ENCODE measurements at places on chromosomes 6 and 20.
A peak's percentile ranks its signal among the peaks of the same experiment; 100 is the strongest.

- no peak for DNase-seq
- no peaks in the 10 kb centered on the region for H3K4me1 ChIP-seq
- no peak overlapping the region for H3K27ac ChIP-seq
- no peaks in the 10 kb centered on the region for H3K36me3 ChIP-seq
These were observed 94.5 kb upstream of the LRFN2 start for GRCh38 chr6:40681622-40682021.

GRCh38 chr6:161035981-161036263 is 44.4 kb downstream of the MAP3K4 start:
- H3K36me3 ChIP-seq: no peaks in the 10 kb centered on the region
- no peak overlapping the region for H3K27ac ChIP-seq
- H3K4me1 ChIP-seq: no peaks in the 10 kb centered on the region
- H3K4me3 ChIP-seq: no peak overlapping the region
- DNase-seq: no peak

DNA sequence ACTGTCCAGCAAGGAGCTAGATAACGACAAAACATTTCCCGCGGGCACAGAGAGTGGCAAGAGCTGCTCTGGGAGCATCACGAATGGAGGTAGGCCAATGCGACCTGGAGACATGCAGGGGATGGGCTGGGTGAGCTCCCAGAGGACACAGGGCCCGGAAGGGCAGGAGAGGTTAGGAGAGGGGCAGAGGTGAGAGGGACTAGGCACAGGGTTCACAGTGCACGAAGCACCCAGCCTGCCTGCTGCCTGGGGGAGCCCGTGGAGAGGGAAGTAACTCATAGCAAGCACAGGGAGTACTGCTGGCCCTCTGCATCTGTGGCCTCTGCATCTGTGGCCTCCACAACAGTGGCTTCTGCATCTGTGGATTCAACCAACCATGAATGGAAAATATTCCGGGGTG is 126.5 kb downstream of the HUS1B start:
- H3K27me3 ChIP-seq: no peaks in the 10 kb centered on the region
- no peak overlapping the region for H3K4me3 ChIP-seq
- H3K27ac ChIP-seq: no peak overlapping the region
- DNase-seq: no peak
- H3K36me3 ChIP-seq: no peaks in the 10 kb centered on the region
- H3K4me1 ChIP-seq: no peaks in the 10 kb centered on the region

GRCh38 chr20:53838311-53838868 is 232.0 kb downstream of the BCAS1 start:
- no peaks in the 10 kb centered on the region for H3K36me3 ChIP-seq
- H3K27me3 ChIP-seq: no peaks in the 10 kb centered on the region
- H3K27ac ChIP-seq: no peak overlapping the region

DNA sequence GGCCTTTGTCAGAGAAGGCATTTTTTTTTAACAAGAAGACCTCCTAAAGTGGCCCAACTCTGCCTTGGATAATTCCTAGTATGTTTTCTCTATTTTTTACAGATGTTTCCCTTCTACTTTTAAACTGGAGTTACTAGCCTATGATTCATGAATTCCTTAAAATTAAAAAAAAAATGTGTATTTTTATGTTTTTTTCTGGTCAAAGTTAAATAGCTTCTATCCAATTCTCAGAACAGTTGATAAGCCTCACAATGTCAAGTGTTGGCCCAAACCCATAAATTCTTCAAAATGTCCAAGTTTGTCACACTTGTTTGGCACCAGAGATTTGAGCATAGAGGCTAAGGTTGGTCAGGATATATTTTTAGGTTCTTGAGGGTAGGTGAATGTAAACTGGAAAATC is 64.0 kb downstream of the JAG1 start:
- H3K4me1 ChIP-seq: peaks cover under 1% of the 10 kb centered on the region
- H3K36me3 ChIP-seq: no peaks in the 10 kb centered on the region
- DNase-seq: no peak
- no peak overlapping the region for H3K4me3 ChIP-seq

- H3K4me1 ChIP-seq: peaks cover 53% of the 10 kb centered on the region
- H3K27me3 ChIP-seq: no peaks in the 10 kb centered on the region
- peak; percentile 86 for DNase-seq
- H3K4me3 ChIP-seq: peak within 1 kb of the TSS; percentile 52
- peak within 1 kb of the TSS; percentile 18 for H3K27ac ChIP-seq
- H3K36me3 ChIP-seq: no peaks in the 10 kb centered on the region
These were observed at the start of gene PDE10A for GRCh38 chr6:165662749-165663376. PDE10A (minus strand) TSS chr6:165663241; CDS start chr6:165662811, 430 bp downstream.

DNA sequence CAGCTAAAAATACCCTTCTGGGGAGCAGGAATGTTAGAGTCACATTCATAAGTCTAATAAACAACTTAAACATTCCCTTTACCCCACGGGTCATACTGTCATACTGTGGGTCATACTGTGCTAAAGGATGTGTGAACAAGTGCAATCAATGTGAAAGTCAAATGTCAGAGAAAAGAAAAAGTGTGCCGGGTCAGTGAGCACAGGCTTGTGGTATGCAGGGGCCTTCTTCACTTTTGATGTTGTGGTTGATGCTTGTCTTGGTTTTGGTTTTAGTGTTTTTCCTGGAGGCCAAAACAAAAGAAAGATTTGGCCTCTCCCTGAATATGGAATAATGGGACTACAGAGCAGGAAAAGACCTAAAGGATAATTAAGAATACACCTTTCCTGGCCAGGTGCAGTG is 267.9 kb upstream of the PLN start:
- no peaks in the 10 kb centered on the region for H3K27me3 ChIP-seq
- H3K36me3 ChIP-seq: no peaks in the 10 kb centered on the region
- H3K4me3 ChIP-seq: no peak overlapping the region
- H3K4me1 ChIP-seq: no peaks in the 10 kb centered on the region
- no peak for DNase-seq

DNA sequence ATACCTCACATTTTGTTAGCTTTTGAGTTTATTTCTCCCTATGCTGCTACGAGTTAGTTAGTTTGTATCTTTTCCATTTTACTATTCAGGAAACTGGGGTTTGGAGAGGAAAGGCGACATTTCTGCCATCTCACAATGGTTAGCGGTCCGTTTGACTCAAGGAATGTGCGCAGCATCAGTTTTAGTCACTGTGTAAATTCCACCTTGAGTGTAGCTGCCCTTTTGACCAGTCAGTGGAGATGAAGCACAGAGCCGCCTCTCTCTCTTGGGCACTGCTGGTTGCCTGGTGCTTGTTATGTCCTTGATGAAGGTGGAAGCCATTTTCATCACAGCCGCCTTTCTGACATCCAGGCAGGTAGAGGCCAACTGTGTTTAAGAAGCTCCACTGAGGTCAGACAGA is 185.5 kb downstream of the SCP2D1 start:
- no peak for DNase-seq
- no peak overlapping the region for H3K27ac ChIP-seq
- no peaks in the 10 kb centered on the region for H3K36me3 ChIP-seq
- no peak overlapping the region for H3K4me3 ChIP-seq

- no peak overlapping the region for H3K4me3 ChIP-seq
- H3K4me1 ChIP-seq: no peaks in the 10 kb centered on the region
- DNase-seq: no peak
- no peaks in the 10 kb centered on the region for H3K27me3 ChIP-seq
- no peak overlapping the region for H3K27ac ChIP-seq
These were observed 394.7 kb downstream of the THBS2 start for GRCh38 chr6:168858926-168859325.

DNA sequence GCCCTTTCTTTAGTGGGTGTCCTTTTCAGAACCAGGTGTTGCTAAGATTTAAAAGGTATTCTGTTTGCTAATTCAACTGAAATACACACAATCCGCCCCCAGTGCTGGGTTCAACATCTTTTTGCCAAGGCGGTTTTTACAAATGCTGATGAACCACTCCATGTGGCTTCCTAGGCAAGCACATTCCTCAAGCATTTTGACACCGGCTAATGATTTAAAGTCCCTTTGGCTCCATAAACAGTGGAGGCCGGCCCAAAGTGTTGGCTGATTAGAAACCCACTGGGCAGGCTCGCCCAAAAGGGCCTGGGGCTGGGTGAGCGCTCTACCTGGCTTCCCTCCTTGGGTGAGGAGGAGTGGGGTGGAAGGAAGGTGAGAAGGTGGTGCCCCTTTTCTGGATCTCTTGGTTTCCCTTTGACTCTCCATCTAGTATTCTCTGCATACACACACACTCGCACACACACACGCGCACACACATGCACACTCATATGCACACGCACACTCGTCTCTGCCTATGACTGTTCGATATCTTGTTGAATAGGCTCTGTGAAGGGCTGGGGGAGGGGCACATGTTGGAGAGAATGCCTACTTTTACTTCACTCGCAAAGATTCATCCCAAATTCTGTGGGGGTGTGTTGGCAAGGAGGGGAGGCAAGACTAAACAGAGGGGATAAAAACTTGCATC is 66.7 kb upstream of the ARMC2 start:
- DNase-seq: no peak
- H3K4me1 ChIP-seq: peaks cover 10% of the 10 kb centered on the region
- H3K27ac ChIP-seq: peak overlapping the region; percentile 60

- H3K36me3 ChIP-seq: no peaks in the 10 kb centered on the region
- peaks cover 8% of the 10 kb centered on the region for H3K4me1 ChIP-seq
- no peaks in the 10 kb centered on the region for H3K27me3 ChIP-seq
- no peak overlapping the region for H3K27ac ChIP-seq
These were observed 135.3 kb downstream of the ERMARD start for GRCh38 chr6:169886631-169887227.

DNA sequence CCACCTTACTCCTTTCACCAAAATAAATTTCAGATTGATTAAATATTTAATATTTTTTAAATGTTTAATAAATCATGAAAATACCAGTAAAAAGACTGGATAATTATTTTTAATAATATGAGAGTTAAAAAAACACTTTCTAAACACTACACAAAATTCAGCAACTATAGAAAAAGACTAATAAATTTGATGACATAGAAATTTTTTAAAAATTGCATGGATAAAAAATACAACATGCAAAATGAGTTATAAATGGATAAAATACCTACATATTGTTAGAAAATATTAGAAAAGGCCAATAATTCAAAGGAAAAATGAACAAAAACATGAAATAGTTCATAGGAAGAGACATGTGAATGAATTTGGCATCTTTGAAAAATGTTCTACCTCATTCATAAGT is 101.0 kb upstream of the EDN1 start:
- no peaks in the 10 kb centered on the region for H3K27me3 ChIP-seq
- H3K4me3 ChIP-seq: no peak overlapping the region

DNA sequence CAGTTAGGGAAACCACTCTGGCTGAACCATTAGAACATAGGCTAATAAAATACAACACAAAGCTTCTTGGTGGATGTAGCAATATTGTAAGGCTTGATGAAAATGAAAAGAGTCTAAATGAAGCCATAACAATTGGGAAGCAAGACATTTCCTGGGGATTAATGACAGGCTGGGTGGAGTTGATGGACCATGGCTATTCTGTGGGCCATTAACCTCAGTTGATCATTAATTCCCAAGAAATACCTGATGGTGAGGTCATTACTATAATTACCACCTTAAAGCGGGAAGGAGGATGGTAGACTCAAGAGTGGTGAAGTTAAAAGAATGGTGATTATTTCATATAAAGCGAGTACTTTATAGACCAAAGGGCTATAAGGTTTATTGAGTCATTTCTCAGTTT is 455.8 kb upstream of the MAP3K7 start:
- H3K4me1 ChIP-seq: no peaks in the 10 kb centered on the region
- H3K27ac ChIP-seq: no peak overlapping the region
- no peak for DNase-seq
- no peaks in the 10 kb centered on the region for H3K36me3 ChIP-seq
- no peak overlapping the region for H3K4me3 ChIP-seq

- H3K4me1 ChIP-seq: no peaks in the 10 kb centered on the region
- H3K27ac ChIP-seq: no peak overlapping the region
- DNase-seq: no peak
These were observed 120.2 kb downstream of the QRSL1 start for GRCh38 chr6:106749609-106750008.

DNA sequence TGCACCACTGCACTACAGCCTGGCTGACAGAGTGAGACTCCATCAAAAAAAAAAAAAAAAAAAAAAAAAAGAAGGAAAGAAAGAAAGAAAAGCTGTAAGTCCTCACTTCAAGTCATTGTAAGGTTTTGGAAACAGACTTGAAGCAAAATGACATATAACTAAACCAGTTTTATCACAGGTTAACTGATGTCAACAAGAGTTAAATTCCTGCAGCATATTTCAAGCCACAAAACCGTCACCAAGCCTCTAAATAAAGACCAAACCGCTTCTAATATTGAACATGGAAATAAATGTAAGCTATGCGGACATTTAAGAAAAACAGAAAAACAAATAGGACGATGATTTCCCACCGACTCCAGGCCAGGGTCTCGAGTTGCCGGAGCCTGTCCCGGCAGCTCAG is 88.9 kb upstream of the RPS6KA2 start:
- no peak overlapping the region for H3K4me3 ChIP-seq
- no peak for DNase-seq
- no peaks in the 10 kb centered on the region for H3K27me3 ChIP-seq
- H3K27ac ChIP-seq: no peak overlapping the region

DNA sequence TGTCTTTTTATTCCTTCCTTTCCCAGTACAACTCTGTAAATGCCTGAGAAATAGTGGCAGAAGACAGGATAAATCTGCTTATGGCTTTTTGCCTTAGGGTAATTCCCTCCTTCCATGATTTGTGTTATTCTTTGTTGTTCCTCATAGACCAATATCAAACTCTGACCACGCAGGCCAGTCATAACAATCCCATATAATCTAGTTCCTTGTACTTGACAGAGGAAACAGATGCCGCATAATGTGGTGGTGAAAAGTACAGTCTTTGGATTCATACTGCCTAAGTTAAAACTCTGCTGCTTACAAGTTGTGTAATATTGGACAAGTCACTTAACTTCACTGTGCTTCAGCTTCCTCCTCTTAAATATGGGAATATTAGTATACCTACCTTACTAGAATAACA is 8.2 kb upstream of the BAG2 start:
- no peak overlapping the region for H3K4me3 ChIP-seq
- H3K36me3 ChIP-seq: peaks cover 9% of the 10 kb centered on the region

DNA sequence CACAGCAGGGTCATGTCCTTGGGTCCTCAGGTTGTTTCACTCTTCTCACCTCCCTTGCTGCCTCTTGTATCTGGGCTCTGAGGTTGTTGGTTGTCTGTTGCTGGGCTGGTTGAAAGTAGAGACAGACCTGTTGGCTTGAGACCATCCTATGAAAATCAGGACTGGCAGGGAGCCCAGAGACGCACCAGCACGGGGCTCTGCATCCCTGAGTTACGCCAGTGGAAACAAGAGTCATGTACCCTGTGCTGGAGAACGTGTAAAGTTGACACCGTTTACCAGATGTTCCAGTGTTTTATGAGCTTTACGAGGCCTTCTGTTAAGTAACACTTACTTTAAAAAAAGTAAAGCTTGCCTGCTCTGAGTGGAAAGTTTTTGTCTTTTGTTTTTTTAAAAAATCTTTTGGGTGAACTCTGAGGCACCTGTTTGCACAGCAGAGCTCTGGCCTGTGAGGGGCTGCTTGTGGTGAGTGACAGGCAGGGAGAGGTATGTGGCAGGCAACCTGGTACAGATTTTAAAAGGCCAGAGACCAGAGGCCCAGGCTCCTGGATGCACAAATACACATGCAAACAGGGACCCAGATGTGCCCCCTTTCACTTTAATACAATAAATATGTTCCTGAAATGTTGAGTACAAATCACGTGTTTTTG is 260.0 kb upstream of the SUPT3H start:
- H3K27ac ChIP-seq: no peak overlapping the region
- H3K27me3 ChIP-seq: no peaks in the 10 kb centered on the region
- no peak for DNase-seq
- no peaks in the 10 kb centered on the region for H3K36me3 ChIP-seq
- H3K4me3 ChIP-seq: no peak overlapping the region
- H3K4me1 ChIP-seq: no peaks in the 10 kb centered on the region

GRCh38 chr20:3165473-3166337 is 6.0 kb upstream of the FASTKD5 start:
- no peaks in the 10 kb centered on the region for H3K36me3 ChIP-seq
- H3K27ac ChIP-seq: no peak overlapping the region
- no peak for DNase-seq
